ENCODE measurements at places on chromosomes 5 and 9.

DNA sequence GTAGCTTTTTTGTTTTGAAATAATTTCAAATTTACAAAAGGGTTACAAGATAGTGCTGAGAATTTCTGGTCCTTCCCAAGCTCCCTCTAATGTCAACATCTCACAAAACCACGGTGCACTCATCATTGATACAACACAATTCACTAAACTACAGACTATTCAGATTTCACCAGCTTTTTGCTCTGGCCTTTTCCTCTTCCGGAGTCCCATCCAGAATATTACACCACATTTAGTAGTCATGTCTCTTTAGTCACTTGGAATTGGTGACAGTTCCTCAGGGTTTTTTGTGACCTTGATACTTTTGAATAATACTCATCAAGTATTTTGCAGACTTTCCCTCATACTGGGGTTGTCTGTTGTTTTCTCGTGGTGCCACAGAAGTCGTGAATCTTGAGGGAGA is 484.0 kb downstream of the GADD45G start:
- no peak for DNase-seq

- DNase-seq = no peak
Observed at GRCh38 chr5:62198421-62198820, 107.6 kb upstream of the KIF2A start.

DNA sequence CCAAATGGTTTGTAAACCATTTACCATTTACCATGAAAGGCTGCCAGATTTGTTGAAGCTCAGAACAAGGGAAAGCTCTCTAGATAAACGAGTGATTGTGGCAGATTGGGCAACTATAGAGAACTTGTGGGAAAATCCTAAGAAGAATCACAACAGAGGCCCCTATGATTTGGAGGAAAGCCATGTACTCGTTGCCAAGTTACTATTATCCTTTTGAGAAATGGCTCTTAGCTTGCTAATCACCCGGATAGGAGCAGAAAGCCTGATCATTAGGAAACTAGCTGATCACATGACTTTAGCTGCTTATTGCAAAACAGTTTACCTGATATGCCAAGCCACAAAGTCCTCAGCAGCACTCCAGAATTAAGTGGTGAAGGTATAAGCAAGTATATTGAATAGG is 23.5 kb upstream of the ATG10 start:
- DNase-seq = no peak

GRCh38 chr5:43619380-43619779 is 16.4 kb downstream of the NNT start:
- no peak for DNase-seq

GRCh38 chr5:172641359-172642050 is 442 bp downstream of the NEURL1B start:
- DNase-seq = no peak

DNA sequence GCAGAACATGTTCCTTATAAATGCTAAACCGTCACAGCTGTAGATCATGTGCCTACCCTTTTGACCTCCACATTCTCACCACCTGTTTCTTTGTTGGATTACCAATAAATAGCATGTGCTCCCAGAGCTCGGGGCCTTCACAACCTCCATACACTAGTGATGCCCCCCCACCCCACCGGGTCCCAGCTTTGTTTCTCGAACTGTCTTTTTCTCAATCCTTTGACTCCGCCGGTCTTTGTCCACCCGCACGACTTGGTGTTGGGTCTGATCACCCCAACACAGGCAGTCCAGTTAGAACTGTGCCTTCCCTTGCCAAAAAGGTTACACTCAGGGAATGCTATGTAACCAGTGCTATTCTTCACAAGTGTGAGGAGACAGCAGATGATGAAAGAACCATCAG is 485.9 kb upstream of the C9orf72 start:
- no peak for DNase-seq

GRCh38 chr5:5615569-5615968 is 193.1 kb downstream of the ICE1 start:
- no peak for DNase-seq

DNA sequence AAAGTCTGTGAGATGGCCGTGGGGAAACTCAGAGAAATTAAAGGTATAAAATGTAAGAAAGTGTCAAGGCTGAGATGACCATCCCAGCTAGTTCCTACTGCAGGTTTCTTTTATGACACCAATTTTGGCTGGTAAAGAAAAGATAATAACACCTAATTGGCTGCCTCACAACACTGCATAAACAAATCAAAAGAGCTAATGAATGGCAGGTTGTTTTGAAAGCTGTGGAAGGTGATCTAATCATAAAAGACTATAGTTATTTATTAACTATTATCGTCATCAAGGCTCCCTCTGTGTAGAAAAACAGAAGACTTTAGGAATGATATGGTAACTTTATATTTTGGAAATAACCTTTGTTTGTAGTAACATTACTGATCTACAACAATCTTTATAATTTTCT is 3.5 kb upstream of the SPINK5 start:
- no peak for DNase-seq

- DNase-seq = no peak
Observed at GRCh38 chr9:127358023-127358535, 38.9 kb upstream of the SLC2A8 start.

DNA sequence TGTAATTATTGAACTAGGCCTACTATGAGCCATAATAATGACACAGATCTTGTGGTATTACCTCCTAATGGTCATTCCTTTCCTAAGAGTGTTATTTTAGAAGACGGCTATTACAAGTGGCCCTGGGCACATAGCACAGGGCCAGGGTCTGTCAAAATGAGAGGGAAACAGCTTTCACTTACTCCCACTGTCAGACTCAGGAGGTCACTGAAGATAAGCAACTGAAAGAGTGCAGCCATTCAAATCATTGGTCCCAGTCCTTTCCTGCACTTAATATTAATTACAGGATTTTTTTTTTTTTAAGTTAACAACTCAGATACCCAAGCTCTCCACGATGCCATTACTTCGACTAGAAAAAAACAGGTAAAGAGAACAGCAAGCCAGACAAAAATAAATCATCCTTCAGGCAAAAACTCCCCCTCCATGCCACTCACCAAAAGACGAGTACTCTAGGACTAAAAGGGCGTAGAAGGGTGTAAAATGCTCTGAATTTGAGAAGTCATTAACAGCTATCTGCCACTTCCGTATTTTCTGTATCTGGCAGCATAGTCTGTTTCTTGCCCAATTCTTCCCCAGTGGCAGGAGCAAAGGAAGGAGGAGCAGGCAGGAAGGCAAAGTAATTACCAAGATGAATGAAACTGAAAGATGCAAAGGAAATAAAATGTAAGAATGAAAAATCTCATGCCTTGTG is 87.4 kb downstream of the ZNF608 start:
- no peak for DNase-seq

DNA sequence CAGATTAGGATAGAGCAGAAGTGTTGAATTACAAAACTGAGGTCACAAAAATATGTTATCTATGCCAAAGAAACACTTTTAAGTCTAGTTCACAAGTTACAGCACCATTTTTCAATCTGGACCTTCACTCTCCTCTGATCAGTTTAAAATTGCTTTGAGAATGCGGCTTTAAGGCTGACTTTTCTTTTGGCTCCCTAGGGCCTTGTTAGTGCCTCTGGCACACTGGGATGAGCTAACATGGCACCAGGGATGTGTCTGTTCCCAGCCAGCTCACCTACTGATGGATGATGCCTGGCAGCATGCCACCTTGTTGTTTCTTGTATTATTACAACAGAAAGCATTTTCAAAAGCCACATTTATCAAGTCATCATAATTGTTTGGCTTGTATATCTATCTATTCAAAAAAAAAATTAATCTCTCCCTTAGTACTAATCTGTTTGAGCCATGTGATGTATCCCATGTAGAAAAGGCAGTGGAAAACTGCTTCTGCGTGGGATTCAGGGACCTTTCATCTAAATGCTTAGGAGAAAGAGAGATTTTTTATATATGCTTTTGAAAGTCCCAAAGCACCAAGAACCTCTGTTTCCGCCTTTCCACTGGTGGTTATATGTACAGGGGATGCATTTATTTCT is 46.6 kb downstream of the ADAMTSL1 start:
- DNase-seq = no peak

- DNase-seq = no peak
Observed at GRCh38 chr5:173954671-173955521, 34.1 kb upstream of the C5orf47 start.

DNA sequence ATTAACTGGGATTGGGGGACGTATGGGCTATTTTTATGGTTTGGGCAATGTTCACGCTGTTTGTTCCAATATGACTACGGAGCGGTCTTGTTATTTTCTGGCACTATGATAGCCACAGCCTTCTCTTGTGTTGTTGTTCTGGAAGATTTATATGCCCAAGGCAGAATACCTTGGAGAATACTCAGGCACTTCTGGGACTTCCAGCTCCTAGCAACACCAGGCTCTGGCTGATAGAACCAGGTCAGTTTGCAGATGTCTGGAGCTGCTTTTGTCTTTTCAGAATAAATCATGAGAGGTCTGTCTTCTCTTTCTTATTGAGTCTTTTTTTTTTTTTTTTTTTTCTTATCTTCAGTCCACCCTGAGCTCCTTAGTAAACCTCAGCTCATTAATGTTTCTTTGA is 262.5 kb downstream of the MED10 start:
- no peak for DNase-seq

DNA sequence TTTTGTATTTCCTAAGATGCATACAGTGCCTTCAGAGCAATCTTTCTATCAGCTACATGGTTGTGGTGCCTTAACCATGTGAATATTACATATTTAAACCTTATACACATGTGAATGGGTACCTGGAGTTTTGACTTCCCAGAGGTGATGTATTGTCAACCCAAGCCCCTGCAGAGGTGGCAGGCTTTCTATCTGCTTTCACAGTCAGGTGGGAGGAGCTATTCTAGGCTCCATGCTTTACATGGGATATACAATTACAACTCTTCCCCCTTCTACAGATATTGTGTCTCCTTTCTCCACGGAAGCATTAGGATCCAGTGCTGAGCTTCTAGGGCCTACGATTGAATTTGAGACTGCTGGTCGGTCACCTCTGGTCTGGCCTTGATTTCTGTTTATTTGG is 89.8 kb upstream of the TUT7 start:
- no peak for DNase-seq

- no peak for DNase-seq
Observed at GRCh38 chr9:13805546-13805945, 508.4 kb downstream of the NFIB start.

GRCh38 chr9:127698985-127699670 is 7.7 kb upstream of the CFAP157 start:
- peak; percentile 85 for DNase-seq

GRCh38 chr9:92988215-92988768 is 41.0 kb downstream of the FGD3 start:
- DNase-seq = no peak

GRCh38 chr9:32742296-32742695 is 41.0 kb upstream of the TMEM215 start:
- no peak for DNase-seq

- DNase-seq = no peak
Observed at GRCh38 chr5:111745075-111745739, 11.8 kb downstream of the NREP start.

- DNase-seq = no peak
Observed at GRCh38 chr9:97793067-97793466, 60.0 kb upstream of the FOXE1 start.

- no peak for DNase-seq
Observed at GRCh38 chr5:145775411-145775810, 59.7 kb downstream of the PRELID2 start.

GRCh38 chr9:104738452-104738851 is 9.0 kb upstream of the NIPSNAP3A start:
- DNase-seq = no peak

- no peak for DNase-seq
Observed at GRCh38 chr9:122897969-122898368, 7.2 kb downstream of the RC3H2 start.

GRCh38 chr5:139446956-139447779 is 7.8 kb upstream of the DNAJC18 start:
- no peak for DNase-seq

DNA sequence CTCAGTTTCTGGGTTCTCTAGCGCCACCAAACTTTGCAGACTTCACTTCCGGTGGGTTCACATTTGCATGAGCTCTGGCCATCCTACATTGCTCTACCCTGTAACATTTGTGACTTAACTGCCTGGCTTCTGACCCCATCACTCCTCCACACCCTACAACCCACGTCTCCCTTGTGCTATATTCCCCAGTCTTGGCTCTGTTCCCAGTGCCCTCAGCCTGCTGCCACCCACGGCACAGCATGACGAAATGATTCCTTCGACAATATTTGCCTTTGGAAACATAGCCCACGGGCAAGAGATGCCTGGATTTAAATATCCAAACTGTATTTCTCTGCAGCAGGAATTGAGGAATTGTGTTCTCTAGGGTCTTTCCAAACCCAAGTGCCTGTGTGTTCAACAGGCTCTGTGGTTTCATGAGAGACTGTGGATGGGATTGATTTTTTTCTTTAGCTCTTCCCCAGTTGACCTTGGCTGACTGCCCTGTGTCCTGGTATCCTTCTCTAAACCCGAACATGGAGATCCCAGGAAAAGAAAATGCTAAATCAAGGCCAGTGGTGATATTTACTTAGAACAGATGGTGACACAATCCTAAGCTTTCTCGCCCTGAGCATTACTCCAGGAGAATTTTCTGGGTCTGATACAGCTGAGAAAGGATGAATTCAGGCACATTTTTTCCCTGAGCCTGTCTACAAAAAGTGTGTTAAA is 44.4 kb upstream of the GRIA1 start:
- no peak for DNase-seq

DNA sequence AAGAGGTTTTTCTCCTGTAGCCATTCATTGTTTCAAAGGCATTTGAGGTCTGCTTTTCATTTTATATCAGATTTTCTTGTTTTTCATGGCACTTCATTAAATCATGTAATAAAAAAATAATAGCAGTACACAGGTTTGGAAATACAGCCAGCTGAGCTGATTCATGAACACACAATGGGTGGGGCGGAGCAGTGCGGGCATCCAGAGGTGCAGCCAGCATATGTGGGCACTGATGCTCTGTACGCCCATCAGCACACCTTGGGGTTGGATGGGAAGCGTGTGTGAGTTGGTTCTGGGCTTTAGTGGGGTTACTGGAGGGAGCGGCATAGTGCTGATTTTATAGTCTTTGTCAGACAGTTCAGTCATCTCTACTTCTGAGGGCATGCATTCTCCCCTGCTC is 54.2 kb upstream of the IRX4 start:
- DNase-seq = no peak

GRCh38 chr9:130639124-130639765 is 25.1 kb upstream of the PRDM12 start:
- DNase-seq = no peak

DNA sequence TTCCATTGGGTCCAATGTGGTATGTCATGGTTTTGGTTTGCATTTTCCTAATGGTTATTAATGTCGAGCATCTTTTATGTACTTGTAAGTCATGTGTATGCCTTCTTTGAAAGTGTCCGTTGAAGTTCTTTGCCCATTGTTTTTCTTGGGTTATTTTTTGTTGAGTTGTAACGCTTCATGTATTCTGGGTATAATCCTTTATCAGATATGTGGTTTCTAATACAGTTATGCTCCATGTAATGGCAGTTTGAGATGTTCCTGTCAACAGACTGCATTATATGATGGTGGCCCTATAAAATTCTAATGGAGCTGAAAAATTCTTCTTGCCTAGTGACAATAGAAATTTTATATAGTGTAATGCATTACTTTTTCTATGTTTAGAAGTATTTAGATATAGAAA is 17.2 kb downstream of the RIC1 start:
- no peak for DNase-seq
